ENCODE measurements at places on chromosomes 7 and 10.

DNA sequence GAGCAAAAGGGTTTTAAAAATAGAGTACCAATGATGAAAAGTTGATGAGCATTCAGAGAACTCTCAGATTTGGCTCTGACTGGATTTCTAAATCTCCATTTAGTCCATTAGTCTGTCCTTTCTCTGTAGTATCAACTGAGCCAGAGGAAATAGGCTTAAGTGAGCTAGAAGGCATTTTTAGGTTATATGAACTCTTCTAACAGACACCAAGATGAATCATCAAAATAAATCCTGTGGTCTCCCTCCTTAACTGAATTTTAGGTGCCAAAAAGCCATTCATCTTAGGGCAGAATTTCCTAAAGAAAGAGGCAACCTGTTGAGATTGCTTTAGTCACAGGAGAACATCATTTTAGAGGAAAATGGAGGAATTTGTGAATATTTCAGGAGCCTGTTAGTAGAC, 305.1 kb downstream of the AUTS2 start:
- DNase-seq = no peak

- no peak for DNase-seq
These were observed 41.9 kb upstream of the PDCD4 start for GRCh38 chr10:110829721-110830410.

- no peak for DNase-seq
These were observed 239.2 kb downstream of the PARD3 start for GRCh38 chr10:34575882-34576281.

DNA sequence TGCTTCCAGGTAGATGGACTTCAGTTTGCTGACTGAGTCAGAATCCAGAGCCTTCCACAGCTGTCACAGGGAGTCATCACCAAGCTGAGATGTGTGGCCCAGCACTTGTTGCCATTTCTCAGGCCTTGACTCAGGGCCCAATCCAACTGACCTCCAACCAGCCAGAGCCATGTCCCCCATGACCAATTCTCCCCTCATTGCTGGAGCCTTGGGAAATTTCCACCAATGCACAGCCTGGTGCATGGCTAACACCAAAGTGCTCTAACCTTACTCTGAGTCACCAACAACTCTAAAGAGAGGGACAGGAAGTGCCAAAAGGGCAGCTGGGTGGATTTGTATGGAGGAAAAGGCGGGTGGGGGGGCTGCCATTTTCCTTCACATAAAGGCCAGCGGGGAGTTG, 13.4 kb upstream of the GLI3 start:
- no peak for DNase-seq

DNA sequence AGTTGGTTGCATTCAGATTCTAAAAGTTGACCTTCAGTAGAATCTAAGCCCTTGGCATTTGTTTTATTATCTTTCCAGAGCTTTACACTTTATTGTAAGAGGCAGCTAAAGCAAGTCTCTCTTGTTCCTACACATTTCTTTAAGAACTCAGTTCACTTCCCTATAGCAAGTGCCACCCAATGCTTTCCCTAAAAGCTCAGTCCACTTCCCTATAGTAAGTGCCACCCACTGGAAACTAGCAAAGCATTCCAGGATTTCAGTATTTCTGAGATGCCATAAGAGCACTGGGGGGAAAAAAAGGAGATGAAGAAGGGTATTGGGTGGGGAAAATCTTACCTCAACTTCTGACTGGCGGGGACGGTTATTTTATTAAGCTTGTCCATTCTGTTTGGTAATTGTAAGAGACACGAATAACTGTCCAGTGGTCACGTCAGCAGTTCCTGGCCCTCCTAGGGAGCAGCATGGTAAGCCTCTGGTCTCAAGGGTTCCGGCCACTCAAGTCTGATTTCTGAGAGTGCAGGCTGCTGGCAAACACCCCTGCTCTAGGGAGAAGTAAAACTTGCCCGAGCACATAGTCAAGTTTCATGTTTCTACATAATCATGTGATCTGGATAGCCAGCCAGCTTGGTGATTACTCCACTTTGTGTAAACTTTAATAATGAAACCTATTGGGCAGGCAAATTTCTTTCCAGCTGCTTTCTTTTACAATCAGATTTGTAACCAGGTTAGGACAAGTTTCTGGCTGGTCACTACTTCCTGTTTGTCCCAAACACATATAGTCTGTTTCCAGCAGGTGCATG, at the start of gene BLNK:
BLNK (minus strand) TSS at position 554 of the 800 bp plus-strand sequence; CDS start at position 383, 171 bp downstream.
- DNase-seq = no peak

- no peak for DNase-seq
These were observed at the start of gene TAC1 for GRCh38 chr7:97731736-97732564. Gene TAC1 (plus strand): TSS chr7:97732086. CDS start chr7:97732613, 527 bp downstream.

DNA sequence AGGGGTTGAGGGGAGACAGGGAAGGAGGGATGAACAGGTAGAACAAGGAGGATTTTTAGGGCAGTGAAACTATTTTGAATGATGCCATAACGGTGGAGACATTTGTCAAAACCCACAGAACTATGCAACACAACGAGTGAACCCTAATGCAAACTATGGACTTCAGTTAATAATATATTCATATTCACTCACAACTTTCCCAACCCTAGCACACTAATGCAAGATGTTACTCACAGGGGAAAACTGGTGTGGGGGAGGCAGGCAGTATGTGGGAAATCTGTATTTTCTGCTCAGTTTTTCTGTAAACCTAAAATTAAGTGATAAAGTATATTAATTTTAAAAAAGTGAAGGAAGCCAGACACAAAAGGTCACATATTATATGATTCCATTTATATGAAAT, 17.3 kb downstream of the GNA12 start:
- no peak for DNase-seq

GRCh38 chr7:84941291-84941690, 245.6 kb downstream of the SEMA3D start:
- DNase-seq = no peak

DNA sequence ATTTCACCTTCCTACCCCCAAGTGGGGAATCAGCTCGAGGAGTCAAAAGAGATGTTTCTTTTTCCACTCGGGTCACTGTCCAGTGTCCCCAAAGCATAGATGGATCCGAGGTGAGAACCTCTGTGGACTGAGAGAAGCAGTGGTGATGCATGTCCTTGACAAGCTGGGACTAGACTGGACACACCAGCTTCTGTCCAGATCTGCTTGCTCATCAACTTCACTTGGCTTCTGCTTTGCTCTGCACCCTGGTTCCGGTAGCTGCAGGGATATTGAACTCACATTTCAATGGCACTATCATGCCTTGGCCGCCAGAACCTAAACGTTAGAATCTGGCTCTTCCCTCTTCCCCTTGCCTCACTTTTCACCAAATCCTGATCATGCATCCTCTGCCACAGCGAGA, 50.3 kb upstream of the CXCL12 start:
- DNase-seq = no peak

GRCh38 chr10:80855348-80855971, 317.8 kb downstream of the SH2D4B start:
- DNase-seq = no peak

- DNase-seq = no peak
These were observed 37.2 kb downstream of the CYCS start for GRCh38 chr7:25087855-25088254.

DNA sequence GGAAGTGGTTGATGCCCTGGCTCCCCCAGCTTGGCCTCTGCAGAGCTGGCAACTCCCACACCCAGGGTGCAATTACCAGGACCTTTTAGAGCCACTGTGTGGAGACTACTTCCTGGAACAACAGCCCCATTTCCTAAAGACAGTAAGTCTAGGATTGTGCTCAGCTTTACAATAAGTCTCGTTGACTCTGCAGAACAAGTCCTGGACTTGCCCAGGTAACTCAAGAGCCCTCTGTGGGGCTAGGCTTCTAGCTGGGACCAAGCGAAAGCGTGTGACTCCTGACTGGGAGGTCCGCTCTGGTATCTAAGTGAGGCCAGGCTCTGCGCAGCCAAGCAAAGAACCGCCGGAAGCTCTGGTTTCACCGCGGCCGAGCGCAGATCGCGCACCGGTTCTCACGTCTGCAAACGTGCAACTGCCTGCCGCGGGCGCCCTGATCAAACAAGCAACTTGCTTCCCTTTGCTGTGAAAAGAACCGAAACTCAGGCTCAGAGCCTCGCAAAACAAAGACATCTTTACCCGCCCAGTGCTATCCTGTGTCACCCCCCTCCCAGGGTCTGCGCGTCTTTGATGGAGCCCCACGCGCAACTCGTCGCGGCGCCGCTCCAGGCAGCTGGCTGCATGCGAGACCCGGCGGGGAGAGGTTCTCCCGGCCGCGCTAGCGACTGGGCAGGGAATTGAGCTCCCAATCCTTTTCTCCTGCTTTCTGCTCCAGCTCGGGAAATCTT, 4.4 kb upstream of the PDLIM1 start:
- peak; percentile 9 for DNase-seq

DNA sequence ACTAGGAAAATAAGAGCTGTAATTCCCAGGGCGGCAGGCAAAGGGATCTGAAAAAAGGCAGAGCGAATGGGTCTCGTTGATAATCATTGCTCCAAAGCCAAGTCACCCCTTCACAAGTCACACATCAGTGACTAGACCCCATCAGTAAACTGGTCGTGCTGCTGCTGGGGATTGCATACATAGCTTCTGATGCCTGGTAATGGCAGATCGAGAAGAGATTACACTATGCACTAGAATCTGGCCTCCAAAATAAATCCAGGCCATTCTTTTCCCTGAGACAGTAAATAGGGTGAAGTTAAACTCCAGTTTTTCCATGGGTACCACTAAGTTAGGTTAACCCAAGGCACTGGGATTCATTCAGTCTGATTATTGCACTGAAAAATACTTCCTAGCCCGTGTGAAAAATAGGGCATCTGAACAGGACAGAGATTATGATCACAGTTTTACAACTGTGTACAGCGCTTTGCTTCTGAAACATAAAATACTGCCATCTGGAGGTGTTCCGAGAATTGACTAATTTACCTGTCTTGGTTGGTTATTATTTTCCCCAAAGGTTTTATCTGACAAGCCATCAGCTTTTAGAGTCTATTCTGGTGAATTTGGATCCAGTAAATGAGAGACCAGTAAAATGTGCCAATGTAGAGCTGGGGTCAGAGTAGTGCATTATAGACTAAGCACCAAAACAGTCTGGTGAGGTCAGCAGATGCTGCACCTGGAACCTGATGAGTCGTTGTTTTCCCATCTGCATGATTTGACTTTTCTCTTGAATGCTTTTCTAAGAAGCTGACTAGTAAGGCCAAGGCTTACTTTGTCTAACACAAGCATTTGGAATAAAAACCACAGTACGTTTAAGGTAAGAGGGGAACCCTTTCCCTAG, 82.9 kb upstream of the AFAP1L2 start:
- no peak for DNase-seq

GRCh38 chr10:79593377-79593776, 17.4 kb upstream of the SFTPA1 start:
- no peak for DNase-seq

DNA sequence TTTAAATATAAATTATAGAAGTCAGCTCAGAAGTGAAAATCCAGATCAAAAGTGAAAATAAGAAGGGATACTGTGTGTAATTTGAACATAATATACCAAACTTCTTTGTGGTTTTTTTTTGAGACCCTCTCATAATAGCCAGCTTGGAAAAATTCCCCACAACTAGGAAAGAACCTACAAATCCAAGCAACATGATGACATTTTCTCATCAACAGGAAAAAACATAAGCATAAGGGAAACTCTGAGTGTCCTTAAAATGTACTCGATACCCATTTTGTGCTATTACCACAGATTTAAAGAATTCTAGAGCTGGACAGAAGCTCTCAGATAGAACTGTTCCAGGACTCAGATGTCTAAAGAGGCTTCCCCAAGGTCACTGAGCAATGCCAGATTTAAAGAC, 214.8 kb upstream of the KLF14 start:
- no peak for DNase-seq

DNA sequence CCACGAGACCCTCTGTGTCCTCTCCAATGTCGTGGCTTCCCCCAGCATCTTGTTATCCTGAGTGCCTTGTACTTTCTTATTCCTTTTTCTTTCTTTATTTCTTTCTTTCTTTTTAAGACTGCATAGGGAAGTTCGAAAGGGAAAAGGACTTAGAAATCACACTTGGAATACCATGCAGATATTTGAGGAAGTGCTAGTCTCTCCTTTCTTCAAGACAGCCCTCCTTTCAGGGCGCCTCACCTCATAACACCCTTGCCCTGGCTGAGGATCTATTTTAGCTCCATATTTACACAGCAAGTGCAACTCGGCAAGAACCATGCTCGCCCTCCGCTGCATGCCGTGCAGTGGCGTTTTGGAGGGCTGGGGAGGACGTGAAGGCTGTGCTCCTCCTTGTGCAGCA, 232.3 kb upstream of the GLI3 start:
- DNase-seq = no peak

GRCh38 chr10:77165445-77166208, 472.0 kb downstream of the KCNMA1 start:
- no peak for DNase-seq

All from activated CD4-positive, alpha-beta T cell treated with anti-CD3 and anti-CD28 coated beads, Interleukin-2, amount 50 U/mL, for 1 hour (primary cell).